COR-L47 (cell line): ENCODE measurements at places on chromosomes 16 and 17.

DNA sequence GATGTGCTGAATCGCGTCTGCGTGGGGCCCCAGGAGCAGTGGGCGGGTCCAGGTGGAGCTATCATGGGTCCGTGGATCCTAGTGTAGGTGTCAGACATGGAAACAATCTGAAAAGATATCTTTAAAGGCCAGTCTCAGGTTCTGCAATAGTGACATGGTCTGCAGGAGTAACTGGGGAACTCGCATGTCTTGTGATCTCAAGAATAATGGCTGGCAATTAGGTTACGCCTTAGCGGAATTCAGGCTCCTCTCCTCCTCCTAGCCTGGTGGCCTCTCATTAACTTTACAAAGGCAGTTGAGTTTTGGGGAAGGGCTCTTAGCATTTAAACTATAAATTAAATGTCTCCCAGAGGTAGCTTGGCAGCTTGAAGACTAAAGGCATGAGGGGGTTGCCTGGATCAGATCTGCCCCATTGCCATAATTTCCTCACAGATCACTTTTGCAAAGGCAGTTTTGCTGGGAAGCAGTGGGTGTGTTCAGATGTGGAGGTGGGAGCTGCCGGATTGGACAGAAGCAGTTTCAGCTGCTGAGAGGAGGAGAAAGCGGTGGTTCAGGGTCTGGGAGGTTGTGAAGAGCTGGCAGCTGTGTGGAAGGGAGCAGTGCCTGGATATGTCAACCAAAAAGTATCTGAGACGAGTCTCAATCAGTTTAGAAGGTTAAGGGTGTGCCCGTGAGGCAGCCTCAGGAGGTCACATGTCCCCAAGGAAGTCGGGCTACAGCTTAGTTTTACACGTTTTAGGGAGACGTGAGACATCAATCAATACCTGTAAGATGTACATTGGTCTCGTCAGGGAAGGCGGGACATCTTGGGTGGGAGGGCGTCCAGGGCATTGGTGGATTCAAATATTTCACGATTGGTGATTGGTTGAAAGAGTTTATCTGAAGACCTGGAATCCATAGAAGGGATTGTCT, 2.7 kb downstream of the TBCD start:
- DNase-seq = no peak

GRCh38 chr17:7916385-7916682, 245 bp upstream of the RNF227 start:
- DNase-seq = no peak

GRCh38 chr17:45677770-45678169, 106.3 kb upstream of the CRHR1 start:
- DNase-seq = no peak

- DNase-seq = no peak
These were observed 223.5 kb downstream of the CYB561 start for GRCh38 chr17:63222655-63223054.

- DNase-seq = no peak
These were observed 33.4 kb downstream of the PRMT7 start for GRCh38 chr16:68344252-68344651.
